ENCODE measurements at places on chromosomes 6 and 20.

- no peak for DNase-seq
Observed at GRCh38 chr6:157981132-157981394, 600 bp upstream of the SYNJ2 start.

GRCh38 chr6:122735582-122735981, 43.9 kb upstream of the FABP7 start:
- peak; percentile 93 for DNase-seq

- no peak for DNase-seq
Observed at GRCh38 chr6:75223428-75223827, 17.6 kb upstream of the COL12A1 start.

DNA sequence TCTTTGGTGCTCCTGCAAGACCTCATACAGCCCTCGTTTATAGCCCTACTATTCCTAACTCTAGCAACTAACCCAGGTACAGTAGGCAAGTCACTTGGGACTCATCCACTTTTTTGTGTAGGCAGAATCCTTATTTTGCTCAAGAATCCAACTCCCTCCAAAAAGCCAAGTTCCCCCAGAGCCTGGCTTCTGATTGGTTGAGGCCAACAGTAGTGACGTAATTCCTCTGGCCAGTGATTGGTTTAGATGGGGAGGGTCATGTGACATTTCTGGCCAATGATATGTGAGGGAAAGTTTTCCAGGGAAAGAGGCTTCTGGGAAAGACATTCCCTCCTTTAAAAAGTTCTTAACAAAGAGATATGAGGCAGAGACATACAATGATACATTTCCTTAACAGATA, 32.1 kb downstream of the KIAA1755 start:
- no peak for DNase-seq

DNA sequence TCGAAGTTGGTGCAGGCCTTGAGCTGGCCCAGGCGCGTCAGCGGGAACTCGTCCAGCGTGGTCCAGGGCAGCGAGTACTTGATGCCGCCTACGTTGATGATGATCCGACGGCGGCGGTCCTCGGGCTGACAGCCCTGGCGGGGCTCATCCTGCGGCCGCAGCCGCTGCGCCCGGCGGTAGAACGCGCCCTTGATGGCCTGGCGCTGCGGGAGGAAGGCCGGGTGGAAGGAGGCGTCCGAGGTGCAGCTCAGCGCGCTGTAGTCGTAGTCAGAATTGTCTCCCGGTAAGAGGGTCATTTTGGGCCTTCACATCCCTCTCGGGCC, 12.9 kb downstream of the KCNG1 start:
- DNase-seq = no peak

- no peak for DNase-seq
Observed at GRCh38 chr6:146292506-146292905, 251.1 kb upstream of the RAB32 start.

DNA sequence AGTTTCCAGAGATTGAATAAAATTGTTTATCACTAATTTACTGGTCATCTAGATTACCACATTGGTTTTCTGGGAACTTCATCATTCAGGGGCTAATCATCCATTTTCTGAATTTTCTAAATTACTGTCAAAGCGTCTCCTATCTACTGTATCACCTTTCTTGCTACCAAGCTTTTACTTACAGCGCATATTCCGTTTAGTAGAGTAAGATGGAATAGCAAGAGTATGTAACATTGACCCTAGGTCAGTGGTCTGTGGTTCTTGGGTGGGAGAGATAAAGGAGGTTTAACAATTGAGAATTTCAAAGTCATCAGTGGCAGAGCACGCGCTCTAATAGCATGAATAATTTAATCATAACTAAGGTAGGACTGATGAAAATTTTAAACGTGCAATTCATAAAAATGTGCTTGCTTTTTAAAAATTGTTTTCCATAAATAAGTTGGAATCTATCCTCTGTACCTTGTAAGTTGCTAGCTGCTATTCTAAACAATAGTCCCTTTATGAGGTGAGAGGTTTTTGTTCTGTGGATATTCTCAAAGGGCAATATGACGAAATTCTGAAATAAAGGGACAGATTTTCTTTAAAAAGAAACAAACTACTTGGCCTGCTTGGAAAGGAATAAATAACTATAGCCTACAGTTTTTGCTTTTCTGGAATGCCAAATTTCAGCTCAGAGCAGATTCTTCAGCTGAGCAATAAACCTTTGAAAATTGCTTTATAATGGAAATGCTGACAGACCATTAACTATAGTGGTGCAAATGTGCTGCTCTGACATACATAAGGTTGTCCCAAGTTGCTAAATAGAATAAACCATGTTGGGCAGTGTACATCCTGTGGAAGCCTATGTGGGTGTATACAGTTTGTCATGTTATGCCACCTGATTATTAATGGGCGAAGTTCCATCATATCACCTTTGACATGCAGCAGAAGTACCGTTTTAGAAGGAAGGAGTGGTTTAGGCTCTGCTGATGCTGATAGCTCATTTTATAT, 84.1 kb downstream of the ZFAND3 start:
- DNase-seq = no peak

- DNase-seq = no peak
Observed at GRCh38 chr20:19322061-19322985, 109.9 kb downstream of the SLC24A3 start.

- DNase-seq = no peak
Observed at GRCh38 chr6:166105341-166106075, 62.1 kb downstream of the TBXT start.

DNA sequence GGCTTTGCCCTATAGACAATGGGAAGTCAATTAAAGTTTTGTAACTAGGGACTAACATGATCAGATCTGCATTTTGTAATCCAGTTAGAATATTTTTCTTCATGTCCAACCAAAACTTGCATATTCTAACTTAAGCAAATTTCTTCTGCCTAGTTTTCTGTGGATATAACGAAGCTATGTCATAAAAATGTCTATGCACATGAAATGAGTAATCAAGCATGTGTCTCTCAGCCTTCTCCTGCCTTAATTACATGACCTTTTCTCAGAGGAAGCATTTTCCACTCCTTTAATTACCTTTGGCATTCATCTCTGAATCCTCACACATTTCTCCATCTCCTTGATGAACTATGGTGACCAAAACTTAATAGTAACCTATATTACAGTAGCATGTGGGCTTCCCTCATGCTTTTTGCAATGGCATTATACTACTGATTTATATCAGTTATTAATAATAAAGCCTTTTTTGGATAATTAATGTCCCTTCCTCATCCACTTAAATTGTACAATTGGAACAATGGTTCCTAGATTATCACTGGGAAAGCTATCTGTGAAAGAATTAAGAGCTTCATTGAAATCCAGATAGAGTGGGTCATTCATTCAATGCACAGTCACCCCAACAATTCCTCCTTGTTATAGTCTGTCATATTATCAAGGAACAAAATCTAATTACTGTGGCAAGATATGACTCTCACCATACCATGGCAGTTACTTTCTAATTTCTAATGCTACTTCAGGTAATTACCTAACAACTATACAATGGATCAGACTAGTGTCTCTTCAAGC, 19.1 kb upstream of the FBXO9 start:
- DNase-seq = no peak

- DNase-seq = no peak
Observed at GRCh38 chr6:34981951-34982350, 92.9 kb downstream of the ANKS1A start.

DNA sequence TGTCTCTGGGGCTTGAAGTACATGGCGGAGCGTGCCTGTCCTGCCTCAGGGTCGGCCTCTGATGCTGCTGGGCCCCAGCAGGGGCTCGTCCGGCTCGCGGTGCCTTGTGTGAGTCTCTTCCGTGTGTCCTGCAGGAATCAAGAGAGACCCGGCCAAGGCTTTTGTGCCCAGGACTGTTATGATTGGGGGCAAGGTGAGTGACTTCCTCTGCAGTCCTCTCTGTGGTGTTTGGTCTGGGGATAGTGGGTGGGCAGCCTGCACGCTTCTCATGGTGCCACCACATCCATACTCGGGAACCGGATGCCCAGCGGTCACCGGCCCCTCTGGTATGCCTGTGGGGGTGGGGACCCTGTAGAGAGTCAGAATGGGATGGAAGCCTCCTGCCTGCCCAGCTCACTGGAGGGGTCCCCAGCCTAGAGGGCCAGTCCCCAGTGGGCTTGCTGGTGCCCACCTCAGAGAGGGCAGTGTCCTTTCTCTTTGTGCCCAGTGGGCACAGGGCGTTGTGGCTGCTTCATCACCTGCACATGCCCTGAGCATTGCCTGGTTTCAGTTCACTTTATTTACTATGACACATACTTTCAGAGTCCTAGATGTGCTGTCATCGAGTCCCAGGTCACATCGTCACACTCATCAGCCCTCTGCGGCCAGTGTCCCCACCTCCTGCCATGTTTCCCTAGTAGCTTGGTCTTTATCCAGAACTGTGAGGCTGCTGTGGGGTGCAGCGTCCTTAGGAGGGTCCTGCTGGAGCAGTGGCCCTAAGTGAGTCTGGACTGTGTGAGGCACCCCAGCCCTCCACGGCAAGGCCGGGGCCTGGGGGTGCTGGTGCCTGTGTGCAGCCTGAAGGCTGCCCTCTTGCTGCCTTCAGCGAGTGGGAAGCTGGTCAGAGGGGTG, 40.7 kb downstream of the PYGB start:
- no peak for DNase-seq

DNA sequence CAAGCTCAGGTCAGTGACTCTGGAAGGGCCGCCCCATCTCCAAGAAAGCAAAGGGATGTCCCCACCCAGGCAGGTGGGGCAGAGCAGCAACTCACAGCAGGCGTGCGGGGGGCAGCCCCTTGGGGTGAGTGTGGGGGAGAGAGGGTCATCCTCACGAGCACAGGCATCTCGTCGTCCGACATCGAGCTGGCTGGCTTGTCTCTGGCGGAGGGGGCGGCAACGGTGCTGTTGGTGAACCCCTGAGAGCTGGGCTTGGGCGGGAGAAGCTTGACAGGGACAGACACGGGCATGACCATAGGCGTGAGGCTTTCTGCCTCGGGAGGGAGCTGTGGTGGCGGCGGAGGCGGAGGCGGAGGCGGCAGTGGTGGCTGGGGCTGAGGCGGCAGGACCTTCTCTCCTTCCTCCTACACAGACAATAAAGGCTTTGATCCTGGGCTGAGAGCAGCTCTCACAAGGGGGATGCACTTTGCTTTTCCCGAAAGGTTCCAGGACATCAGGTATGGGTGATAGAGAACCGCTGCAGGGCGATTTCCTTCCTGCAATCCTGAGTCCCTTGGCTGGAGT, 45.6 kb upstream of the MRPS10 start:
- DNase-seq = no peak

- DNase-seq = no peak
Observed at GRCh38 chr20:43831481-43832065, 83.1 kb upstream of the TOX2 start.

DNA sequence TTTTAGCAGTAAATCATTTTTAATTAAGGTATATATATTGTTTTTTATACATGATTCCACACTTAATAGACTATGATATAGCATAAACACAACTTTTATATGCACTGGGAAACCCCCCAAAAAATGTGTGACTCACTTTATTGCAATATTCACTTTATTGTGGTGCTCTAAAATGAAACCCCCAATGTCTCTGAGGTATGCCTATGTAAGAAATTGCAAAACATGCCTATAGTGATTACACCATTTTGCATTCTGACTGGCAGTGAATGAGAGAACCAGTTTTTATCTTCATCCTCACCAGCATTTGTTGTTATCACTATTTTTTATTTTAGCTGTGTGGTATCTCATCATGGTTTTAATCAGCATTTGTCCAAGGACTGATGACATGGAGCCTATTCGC, 8.5 kb upstream of the CST11 start:
- no peak for DNase-seq

DNA sequence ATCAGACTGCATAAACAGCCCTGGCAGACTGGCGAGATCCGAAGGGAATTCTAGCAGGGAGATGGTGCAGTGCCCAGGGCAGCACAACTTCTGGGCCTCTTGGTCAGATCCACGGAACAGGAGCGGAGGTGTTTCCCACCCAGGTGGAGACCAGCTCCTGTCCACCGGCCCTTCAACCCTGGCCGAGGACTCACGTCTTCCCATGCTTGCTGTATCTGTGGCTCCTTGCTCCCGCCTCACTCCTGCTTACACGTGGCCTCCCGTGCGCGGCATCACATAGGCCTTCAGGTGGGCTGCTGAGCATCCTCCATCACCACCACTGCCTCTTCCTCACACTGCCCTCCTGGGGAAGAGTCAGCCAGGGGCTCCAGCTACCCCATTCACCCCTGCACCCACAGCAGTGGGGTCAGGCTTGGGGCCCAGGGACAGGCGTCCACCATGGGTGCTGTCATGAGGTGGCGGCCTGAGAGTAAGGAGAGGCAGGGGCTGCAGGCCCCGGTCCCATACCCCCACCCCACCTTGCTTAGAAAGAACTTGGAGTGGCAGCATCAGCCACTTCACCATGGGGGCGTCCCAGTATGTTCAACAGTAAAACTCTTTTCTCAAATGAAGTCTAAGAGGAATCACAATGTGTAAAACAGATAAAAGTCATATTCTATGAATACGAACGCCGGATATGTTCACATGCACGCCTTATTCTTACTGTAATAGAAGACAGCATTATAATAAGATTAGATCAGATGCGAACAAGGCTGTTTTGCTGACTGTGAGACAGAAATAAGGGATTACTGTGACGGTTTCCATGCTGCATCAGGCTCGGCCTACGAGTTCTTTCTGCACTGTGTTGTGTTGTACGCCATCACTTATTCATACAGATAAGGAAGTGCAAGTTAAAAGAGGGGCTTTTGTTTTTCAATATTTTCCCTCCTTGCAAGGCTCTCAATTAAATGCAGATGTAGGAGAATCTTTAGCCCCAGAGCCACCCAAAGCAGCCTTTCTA, 165.4 kb downstream of the GRM4 start:
- DNase-seq = no peak

GRCh38 chr20:21101453-21101931, 4.7 kb downstream of the LINC00237 start:
- DNase-seq = peak; percentile 84

- DNase-seq = no peak
Observed at GRCh38 chr20:3032624-3033023, 10.8 kb upstream of the GNRH2 start.

GRCh38 chr6:43922426-43923375, 152.7 kb downstream of the VEGFA start:
- no peak for DNase-seq

DNA sequence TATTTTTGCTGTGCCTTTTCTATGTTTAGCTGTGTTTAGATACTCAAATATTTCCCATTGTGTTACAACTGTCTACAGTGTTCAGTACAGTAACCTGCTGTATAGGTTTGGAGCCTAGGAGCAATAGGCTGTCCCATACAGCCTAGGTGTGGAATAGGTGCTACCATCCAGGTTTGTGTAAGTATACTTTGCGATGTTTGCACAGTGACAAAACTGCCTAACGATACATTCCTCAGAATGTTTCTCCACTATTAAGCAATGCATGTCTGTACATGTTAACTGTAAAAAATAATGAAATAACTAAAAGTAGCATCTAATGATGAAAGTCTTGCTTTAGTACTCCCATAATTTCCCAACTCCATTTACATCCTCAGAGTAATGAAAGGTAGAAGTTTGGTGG, 46.0 kb downstream of the SERAC1 start:
- no peak for DNase-seq

DNA sequence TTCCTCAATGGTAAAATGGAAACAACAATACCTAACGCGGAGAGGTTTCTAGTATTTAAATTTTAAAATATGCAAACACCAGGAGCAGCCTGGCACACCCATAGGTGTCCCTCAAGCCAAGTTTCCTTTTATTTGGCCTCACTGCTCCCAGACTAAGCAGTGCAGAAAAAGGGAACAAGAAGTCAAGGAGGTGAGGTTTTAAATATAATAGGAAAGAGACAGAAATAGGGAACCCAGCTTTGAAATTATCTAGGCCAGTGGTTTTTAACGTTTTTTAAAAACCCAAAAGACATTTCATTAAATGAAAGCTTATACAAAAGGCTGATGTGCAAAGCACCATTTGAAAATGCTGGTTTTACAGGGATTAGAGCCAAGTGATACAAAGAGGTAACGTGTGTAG, 109.6 kb downstream of the SLC22A3 start:
- DNase-seq = no peak

All from NCI-H1417 (cell line).